ENCODE measurements at places on chromosomes 12 and 14.

DNA sequence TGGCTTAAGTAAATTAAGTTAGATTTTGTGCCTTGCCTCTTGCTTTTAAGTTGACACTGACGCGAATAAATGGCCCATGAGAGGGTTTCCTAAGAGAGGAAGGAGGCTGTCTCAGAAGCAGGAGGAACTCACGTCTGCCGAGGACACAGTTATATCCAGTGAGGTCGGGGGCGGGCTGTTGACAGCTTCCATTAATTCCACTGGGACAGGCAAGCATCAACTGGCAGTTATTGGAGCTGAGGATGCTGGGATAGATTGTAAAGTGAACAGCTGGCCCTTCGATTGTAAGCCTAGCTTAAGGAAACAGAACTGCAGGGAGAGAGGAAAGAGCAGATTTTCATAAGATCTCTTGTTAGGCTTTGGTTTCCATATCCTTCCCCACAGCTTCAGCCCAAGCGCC, 399.2 kb downstream of the IPO8 start:
- no peak for DNase-seq

DNA sequence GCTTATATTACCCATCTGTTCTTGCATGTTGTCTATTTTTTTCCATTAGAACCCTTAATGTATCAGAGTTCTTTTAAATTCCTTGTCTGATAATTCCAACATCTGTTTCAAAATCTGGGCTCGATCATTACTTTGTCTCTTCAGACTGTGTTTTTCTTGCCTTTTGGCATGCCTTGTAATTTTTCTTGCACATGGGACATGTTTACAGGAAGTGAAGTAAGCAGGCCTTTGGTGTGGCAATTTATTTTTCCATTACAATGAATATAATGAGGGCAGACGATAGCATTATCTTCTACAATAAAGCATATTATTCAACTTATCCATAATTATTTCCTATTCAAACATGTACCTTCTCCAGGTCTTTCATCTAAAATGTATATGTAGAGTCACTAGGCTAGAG, 48.3 kb downstream of the STXBP6 start:
- DNase-seq, result no peak

DNA sequence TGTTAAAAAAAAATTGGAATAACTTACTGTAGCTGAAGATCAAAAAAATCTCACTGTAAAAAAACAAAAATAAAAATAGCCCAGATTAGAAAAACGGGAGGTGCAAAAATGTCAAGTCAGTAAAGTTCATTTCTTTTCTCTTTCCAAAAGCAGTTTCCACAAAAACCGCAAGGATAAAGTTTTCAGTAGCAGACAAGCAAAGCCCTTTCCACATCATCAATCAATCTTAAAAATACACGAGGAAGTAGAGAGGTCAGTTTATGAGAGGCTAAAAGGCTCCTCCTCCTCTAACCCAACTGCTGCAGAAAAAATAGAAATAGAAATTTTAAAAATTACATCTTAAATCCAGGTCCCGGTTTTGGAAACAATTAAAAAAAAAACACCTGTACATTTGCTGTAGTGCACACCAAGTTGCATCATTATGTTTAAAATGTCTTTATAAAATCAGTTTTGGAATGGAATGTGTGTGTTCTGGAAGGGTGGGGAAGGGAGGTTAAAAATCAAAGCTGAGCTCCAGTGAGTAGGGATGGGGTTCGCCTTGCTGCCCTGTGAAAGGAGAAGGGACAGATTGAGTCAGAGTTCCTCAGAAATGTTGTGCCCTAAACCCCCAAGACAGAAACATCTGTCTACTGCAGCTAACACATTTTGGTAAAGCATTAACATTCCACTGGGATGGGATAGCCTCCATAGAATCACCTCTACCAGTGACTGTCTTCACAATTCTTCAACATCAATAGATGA, 5.8 kb downstream of the HNRNPC start:
- DNase-seq, result no peak

DNA sequence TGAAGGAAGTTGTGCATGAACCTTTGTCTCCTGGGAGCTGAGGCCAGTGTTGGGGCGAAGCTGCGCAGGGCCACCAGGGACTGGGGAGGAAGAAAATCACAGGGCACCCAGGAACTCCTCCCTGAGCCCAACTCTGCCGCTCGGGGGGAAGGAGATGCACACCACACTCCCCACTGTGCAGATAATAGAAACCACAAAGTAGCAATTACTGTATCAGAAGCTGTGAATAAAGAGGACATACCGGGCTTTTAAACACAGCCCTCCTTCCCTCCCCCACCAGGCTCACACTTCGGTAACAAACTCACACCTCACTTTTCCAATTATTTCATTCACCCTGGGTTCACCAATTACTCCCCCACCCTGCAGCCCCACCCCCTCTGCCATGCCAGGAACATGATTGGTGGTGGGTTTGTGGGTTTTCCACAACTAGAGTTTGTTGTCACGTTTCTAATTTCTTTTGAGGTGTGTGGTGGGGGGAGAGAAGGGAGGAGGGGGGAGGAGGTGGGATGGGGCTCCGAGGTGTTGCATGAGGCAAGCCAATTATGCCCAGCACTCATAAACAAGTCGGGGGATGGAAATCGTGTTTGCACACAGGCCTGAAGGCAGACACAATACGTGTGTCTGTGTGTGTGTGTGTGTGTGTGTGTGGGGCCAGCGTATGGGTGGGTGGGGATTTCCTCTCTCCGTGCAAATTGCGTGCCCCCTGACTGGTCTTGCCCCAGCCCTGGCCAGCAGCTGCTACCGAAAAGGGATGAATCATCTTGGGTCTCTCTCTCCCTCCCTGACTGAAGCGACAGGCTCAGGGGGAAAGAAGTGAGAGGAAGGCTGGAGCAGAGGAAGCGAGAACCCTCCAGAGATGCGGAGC, 103.3 kb downstream of the RBM19 start:
- DNase-seq, result peak; percentile 42

- no peak for DNase-seq
Measured at GRCh38 chr12:98587084-98587483, 6.4 kb upstream of the SLC25A3 start.

DNA sequence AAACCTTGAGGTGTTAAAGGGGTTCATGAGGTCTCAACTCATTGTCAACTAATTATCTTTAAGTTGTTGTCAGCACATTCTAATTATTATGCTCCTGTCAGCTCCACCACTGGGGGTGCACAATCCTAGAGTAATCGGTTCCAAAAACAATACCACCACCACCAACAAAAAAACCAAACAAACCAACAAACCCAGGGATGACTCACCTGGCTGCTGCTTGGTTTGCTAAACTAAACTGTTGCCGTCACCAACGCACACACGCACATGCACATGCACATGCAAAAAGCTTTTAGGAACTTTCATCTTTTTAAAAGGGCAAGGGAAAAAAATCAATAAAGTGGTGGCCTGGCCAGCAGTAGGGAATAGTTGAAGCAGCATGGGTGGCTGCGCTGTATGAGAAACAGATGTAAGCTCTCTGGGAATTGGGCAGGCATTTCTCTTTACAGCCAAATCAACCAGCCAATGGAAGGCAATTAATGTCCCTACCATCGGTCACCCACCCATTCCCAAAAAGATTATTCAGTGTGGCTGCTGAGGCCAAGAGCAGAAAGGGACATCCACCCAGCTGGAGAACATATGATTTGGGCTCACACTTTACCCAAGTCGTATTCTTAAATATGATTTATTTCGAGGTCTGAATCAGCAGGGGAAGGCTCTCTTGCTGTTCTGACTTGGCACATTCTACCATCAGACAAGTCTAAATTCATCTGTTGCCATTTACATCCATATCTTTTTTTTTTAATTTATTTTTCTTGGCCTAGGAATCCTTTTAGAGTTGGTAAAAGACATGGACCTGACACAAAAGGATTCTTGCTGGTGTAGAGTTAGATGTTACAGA, 20.0 kb downstream of the TMEM30B start:
- DNase-seq, result no peak

DNA sequence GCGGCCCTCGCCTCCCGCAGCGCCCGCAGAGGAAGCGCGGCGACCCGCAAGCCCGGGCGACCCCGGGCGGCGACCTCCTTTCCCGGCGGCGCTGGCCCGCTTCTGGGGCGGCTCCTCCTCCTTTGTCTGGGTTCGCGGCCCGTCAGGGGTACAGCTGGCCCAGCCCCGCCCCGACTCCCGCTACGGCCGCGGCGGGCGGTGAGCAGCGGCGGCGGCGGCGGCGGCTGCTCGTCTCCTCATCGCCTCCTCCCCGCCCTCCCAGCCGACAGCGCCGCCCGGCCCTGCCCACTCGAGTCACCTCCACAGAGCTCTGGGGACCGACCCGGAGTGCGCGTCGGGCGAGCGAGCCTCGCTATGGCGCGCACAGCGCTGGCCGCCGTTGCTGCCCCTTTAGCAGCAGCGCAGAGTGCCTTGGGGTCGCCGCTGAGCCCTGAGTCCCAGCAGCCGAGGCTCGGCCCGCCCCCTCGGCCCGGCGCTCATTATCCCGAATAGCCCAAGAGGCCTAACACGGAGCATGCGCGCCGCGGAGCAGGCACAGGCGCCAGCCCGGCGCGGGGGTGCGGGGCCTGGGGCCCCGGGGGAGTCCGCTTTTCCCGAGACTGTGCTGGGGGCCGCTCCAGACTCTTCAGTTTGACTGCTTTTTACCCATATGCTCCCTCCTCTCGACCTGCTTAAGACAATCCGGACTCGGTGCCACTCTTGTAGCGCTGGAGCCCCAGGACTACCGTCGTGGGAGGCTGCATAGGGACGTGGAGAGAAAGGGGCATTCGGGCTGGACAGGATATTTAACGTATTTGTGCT, at the start of gene SOS2:
Gene SOS2, minus strand, starts transcription at position 104 of the 801 bp plus-strand sequence. CDS start 295 bp downstream, outside the sequence.
- DNase-seq, result peak; percentile 94

DNA sequence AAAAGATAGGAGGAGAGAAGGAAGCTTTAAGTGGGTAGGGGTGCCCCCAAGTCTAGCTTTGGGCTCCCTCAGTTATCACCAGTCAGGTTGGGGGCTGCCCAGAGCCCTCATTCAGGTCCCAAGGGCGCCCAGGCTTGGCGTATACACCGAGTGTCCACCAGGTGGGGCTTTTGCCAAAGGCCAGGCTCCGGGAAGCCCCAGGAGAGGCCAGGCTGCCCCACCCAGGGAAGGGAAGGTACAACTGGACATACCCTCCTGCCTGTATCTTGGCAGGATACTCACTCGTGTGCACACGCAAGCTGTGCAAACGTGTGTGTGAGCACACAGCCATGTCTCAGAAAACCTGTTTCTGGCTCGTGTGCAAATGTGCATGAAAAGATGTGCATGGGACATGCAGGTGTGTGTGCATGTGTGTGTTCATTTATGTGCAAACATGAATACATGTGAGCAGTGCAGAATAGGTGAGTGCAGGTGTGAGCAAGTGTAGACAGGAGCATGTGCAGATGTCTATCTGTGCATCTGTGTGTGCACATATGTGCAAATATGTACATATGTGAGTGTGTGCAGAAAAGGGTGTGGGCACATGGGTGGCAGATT, 103.9 kb upstream of the MYL2 start:
- DNase-seq, result peak; percentile 88
